Globus pallidus (tissue), 1 donor: ENCODE measurements at places on chromosomes 2 and 18.

DNA sequence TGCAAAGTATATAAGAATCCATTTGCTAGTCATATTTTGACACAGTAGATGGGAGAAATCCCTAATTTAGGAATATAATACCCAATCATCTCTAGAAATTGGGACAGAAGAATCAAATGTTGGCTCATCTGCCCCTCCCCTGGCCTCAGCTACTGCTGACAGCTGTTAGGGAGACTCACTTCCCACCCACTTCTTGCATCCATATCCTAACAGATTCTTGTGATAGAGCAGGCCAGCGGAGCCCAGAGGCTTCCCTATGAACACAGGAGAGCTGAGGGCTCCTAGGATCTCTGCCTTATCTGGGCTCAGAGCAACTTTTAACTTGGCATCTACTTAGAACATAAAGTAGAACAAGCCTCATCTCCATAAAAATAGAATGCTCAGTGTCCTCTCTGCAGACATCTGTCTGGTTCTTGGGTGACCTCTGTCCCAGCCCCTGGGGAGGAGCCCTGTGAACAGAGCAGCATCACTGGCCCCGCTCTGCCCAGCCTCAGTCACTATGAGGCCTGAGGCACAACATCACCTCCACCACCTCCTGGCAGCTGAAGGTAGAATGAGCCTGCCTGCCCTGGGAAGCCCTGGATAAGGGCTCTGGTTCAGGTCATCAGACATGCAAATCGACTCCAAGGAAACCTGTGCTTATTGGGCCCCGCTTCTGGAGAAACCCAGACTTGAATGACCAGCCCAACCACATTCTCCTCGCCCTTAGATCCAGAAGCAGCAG lies 229.7 kb downstream of the ANKRD36B start:
- DNase-seq: no peak

DNA sequence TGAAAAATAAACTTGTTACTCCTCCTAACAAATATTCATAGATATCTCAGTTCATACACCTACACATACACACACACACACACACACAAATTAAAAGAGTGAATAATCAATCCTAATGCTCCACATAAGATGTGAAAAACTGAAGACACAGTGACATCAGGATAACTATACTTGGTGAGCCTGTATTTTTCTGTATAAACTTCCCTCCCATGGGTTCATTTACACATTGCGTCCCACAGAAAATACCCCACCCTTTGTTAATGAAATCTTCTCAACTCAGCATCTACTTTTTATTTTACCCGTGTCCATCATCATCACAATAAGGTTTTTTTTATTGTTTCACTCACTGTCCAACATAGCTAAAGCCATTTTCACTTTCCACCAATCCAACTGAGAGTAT lies 60.4 kb downstream of the CD226 start:
- no peak for DNase-seq

- DNase-seq: no peak
These were observed 134.8 kb upstream of the SERPINE2 start for GRCh38 chr2:224173933-224174332.

DNA sequence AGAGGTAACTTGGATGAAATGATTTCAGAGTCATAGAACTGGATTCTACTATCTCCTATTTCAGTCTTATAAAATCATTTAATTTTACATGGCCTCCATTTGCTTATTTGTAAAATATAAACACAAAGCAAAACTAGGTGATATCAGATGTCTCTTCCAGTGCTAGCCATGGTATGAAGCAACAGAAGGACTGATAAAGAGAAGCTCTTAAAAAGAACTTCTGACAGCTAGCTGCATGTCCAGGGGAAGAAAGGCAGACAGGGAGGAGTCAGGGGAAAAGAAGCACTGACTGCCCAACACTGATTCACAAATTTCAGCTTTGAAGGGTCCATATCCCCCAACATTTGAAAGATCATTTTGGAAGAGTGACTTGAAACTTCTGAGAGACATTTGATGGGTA lies 6.4 kb downstream of the SLC8A1 start:
- DNase-seq: no peak

DNA sequence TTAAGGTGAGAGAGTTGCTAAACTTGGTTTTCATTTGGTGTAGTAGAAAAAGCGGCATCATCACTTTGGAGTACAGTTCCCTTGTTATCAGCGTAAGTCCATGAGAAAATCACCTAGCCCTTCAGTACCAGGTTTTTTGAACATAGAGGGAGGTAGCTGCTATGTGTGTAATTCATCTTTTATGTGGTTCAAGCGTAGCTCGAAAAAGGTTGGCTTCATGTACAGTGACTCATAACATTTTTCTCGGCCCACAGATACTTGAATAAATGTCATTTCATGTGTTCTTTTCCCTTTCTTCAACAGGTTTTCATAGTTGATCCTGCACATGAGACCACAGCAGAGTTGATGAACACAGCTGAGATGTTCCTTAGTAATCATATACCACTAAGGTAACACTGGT lies 43.6 kb downstream of the UGGT1 start:
- no peak for DNase-seq

DNA sequence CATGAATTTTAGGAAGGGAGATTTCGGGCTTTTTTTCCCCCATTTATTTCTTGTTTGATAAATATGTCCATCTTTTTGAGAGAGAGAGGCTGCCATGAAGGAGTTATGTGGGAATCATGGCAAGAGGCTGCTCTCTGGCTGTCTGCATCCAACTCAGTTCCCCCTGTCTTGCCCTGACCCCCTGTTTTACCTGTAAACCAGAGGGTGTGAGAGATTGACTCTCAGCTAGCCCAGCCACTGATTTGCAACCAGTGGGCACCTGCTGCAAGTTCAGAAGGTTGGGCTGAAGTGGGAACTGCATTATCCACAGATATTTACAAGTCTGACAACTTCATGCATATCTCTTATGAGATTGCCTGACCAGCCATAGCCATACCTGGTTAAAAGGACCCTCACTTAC lies 625.4 kb upstream of the FANCL start:
- no peak for DNase-seq

DNA sequence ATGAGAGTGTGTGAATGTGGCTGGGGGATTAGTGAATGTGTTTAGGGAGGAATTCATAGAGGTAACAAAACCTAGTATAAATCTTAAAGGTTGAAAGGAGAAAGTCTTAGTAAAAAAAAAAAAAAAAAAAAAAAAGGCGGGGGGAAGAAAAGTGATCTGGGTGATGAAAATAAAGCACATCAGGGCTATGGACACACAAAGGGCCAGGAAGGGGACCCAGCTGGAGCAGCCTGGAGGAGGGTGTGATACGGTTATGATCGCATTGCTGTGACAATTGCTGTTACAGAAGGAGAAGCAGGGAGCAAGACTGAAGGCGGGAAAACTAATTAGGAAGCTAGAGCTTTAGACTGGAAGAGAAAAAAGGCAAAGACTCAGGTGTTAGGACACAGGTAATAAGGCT lies 85.4 kb downstream of the DLGAP1 start:
- no peak for DNase-seq
